ENCODE measurements at places on chromosomes 2 and 18. TPM values are rescaled to one million over a fixed set of nuclear protein-coding genes. Genes with fewer than 3 reads are reported as not detected.

DNA sequence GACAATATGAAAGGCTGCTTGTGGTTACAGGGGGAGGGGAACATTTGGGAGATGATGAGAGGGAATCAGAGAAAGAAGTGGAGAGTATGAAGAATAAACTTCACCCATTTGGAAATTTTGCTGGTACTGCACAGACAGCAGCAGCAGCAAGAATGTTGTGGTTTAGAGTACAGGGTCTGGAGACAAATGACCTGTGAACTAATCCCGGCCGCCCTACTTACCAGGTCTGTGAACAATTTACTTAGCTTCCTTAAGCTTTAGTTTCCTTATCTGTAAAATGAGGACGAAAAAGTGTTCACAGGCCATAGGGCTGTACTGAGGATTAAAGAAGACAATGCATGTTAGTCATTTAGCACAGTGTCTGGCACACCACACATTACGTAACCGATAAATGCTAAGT lies 685.4 kb upstream of the CELF4 start:
- DNase-seq: no peak

- no peak for DNase-seq
These were observed 62.4 kb upstream of the ACVR1 start for GRCh38 chr2:157938556-157938955.

DNA sequence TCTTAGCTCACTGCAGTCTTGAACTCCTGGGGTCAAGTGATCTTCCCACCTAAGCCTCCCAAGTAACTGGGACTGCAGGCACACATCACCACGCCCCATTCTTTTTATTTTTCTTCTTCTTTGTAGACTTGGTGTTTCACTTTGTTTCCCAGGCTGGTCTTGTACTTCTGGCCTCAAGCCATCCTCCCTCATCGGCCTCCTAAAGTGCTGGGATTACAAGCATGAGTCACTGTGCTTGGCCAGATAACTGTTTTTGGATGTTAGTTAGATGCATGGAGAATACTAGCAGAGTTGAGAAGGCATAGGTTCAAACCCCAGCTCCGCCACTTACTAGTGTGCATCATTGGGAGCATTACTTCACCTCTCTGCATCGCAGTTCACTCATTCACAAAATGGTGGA lies 88.3 kb downstream of the TXNL1 start:
- DNase-seq: peak; percentile 51

Gene DYNAP
- total RNA-seq: not detected

DNA sequence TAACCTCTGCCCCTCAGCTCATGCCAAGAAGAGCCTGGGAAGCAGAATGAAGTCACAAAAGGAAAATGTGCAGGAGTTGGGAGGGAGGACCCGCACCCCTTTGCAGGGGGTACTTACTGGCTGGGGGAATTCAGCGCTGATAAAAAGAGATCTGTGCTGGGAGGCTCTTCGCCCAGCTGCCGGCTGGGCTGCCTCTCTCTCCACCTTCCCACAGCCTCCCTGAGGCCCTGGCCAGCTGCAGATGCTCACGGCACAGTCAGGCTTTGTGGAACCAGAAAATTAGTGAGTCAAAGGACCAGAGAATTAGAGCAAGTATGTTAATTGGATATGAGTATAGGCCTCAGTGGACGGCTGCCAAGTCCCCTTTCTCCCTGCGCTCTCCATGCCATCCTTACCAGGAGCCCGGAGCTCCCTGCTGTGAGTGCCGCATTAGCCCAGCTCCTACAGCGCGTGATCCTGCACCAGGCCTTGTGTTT lies 181.7 kb upstream of the SH3BP4 start:
- DNase-seq: peak; percentile 94

Gene ABCG8
- not detected for total RNA-seq

DNA sequence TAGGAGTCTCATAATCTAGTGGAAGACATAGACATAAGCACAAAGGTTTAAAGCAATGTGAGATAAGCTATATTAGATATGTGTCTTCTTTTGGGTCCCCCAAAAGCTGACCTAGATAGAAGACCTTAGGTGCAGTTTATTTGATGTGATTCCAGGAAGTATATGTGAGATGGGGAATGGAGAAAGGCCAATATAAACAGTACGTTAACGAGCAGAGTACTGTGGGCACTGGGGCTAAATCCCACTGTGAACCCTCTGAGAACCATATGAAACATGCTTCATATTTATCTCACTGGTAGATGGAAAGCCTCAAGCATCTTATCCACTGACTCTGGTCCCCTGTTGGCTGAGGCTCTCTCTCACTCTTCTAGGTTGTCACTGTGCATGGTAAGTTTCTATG lies 62.6 kb upstream of the ZC3H15 start:
- DNase-seq: no peak

Gene ANKRD44
- 7.4 TPM for total RNA-seq

- DNase-seq: no peak
These were observed 21.9 kb downstream of the MC2R start for GRCh38 chr18:13893418-13893760.

DNA sequence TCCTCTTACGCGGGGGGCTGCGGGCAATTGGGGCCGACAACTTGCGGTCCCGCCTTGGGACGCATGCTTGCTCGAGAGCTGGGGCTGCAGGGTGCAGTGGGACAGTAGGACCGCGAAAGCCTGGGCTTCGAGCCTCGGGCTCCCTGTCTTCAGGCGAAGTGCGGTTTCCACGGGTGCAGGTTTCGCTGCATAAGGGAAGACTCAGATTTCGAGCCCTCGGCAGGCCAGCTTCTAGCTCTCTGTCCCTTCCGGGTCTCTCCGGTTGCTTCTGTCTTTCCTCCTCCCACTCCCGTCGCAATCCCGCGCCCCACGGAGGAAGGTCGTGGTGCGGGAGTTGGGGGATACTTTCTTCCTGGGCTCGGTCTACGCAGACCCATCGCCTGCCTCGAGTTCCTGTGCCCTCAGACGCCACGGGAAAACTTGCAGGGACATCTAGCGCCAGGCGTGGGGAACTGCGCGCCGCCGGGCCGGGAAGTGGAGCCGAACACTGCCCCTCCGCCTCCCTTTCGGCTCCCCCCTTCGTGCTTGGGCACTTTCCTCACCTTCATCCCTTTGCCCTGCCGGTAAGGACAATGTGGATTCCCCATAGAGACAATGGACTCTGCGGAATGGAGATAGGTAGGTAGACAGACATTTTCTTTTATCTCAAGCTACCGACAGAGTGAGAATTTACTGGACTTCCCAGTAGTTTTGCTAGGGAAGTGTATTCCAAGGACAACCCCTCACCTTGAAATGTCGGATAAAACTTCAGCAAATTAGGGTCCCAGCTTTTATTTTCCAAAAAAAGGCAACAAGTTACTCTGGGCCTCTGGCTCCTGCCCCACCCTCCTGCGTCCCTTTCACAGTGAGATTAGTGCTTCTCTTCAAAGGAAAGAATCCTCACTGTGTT lies 4.2 kb upstream of the HOXD13 start:
- DNase-seq: peak; percentile 72

DNA sequence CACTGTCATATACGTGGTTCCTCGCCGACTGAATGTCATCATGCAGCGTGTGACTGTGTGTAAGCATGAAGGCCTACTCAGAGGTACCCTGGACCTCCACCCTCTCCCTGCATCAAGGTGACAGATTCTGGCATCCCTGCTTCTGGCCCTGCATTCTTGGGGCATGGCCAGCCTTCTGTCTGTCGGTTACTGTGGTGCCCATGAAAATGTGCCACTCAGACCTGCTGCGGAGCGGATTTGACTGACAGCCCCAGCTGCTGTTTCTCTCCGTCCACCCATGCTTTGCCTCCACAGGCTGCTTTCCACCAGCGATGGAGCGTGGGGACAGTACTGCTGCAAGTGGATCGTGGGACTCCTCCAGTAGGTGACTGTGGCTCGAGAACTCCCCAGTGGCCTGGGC lies 9.6 kb downstream of the TMEM177 start:
- DNase-seq: no peak

Gene CSRNP3
- 2.7 TPM for total RNA-seq

Gene EFHD1
- total RNA-seq: 0.95 TPM

Data from Daoy (cell line).